Amygdala (tissue), 56 donors: ENCODE measurements at places on chromosomes 6 and 20.
A peak's percentile ranks its signal among the peaks of the same experiment; 100 is the strongest.

DNA sequence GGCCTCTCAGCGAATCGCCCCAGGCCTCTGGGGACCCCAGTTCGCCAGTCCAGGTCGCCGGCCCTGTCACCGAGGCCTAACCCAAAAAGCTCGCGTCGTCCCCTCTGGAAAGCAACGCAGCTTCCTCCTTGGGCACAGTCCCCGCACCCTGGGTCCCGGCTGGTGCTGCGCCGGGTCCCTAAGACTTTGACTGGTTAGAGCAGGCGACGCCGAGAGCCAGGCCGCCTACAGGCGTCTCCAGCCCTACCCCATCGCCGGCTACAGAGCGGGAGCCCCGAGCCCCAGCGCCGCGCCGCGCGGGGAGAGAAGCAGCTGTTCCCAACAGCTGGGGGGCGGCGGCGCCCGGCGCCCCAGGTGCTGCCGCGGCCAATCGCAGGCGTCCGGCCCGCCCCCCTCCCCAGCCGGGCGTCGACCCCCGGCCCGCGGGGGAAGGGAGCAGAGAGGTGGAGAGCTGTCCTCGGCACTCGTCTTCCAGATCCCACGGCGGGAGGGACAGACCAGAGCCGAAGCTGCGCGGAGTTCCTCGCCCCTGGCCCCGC, 540 bp upstream of the RBM24 start:
- DNase-seq: no peak

- DNase-seq: no peak
Observed at GRCh38 chr6:85436939-85437495, 12.9 kb upstream of the NT5E start.

DNA sequence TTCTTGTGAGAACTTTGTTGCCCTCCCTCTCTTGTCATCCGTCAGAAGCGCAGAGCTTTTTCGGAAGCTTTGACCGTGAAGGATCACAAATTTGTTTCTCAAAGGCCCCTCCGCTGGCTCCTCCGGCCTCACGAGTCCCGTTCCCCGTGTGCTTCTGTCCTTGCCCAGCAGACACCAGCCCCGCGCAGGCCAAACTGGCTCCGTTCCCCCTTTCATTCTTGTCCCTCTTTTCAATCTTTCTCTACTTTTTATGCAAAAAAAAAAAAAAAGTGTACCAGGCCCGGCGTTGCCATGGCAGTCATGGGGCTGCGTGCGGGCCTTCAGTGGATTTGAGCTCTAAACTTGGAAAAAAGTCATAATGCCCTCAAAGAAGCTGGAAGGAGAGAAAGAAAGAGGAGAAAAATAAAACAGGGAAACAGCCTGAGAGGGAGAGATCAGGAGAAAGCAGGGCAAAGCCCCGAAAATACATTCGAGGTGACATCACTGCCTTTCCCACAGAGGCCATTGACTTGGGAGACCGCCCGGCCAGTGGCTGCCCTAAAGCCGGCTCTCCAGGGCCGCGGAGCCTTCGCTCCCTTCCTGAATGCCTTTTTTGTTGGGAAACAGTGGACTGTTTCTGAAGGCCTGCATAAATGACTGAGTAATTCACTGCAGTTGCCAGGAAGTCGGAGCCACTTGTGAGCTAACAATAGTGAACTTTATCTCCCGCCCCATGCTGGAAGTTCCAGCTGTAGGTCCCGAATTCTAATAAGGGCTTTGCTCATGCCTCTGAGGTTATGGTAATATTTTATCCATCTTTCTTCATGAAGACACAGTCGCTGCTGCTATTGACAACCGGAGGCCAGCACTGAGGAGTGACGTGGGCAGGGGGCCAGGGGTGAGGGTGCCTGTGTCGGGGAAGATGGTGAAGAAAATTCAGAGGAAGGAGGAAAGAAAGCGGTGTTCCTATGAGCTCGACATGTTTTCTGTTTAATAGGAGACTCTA, 670.9 kb downstream of the QKI start:
- DNase-seq: peak; percentile 79

GRCh38 chr6:69007781-69008180, 372.7 kb downstream of the ADGRB3 start:
- no peak for DNase-seq

DNA sequence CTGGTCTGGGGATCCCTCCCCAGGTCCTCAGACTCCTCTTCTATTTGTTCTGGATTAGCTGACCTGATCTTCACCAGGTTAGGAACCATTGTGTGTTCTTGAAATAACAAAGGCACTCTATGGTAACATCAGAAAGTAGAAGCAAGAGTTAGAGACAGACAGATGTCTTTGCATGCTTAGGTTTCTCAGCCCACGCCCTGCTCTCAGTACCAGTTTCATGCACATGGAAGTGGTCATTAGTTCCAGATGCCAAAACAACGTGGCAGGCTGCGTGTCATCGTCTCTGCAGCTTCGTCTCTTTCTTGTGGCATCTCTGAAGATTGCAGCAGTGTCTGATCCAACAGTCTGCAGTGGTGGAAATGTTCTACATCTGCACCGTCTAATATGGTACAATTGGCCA, 89.4 kb downstream of the PACRG start:
- DNase-seq: no peak

- DNase-seq: no peak
Observed at GRCh38 chr20:3222635-3223600, 13.6 kb downstream of the ITPA start.

- DNase-seq: no peak
Observed at GRCh38 chr20:36544134-36545018, 3.1 kb downstream of the MYL9 start.

DNA sequence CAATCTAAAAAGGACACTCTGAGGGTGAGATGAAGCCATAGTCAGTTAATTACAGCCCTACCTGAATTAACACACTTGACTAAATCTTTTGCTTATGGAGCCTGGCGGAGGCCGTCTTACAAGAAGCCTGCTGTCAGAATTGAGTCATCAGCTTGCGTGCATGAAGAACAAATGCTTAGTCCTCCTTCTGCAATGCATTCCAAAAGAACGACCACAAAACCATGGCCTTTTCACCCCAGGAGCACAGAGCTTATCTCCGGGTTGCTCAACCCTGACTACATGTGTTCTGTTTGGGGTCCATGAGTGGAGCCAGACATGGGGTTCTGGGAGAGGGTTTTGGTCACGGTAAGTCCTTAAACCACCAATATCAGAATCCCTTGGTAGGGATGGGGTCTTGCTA, 318.1 kb downstream of the CLIC5 start:
- DNase-seq: no peak

DNA sequence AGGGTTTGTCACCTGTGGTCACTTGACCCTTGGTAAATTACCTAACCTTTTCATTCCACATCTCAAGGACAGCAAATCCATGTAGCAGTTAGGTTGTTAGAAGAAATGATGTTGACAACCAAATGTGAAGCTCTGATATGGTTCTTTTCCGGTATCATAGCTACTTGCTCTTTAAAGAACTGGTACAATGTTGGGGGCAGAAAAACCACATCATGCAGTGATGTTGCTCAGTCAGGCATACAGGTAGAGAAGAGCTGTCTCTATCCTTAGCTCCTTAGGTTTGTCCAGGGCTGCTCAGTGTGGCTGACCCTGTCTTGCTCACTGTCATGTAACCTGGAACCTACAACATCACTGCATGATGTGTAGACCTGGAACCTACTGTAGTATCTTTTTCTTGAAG, 135.5 kb downstream of the LRRC1 start:
- DNase-seq: no peak

DNA sequence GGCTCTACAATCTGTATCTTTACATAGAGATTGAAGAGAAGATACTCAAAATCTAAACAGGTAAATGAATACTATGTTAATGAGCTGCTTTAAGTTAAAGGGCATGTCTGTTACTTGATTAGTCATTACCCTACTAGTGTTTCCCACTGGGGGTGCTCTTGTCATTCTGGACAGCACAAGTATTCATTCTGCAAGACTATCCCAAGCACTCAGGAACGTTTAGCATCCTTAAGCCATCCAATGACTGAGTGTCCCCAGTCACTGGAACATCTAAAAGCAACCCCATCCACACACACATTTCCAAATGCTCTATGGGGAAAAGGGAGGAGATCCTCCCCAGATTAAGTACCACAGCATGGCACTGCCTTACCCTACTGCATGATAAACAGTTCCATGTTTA, 25.7 kb downstream of the EZR start:
- DNase-seq: no peak

GRCh38 chr6:134873500-134874388, 76.2 kb downstream of the ALDH8A1 start:
- DNase-seq: no peak

- DNase-seq: no peak
Observed at GRCh38 chr6:10528158-10528981, 7.2 kb downstream of the GCNT2 start.

DNA sequence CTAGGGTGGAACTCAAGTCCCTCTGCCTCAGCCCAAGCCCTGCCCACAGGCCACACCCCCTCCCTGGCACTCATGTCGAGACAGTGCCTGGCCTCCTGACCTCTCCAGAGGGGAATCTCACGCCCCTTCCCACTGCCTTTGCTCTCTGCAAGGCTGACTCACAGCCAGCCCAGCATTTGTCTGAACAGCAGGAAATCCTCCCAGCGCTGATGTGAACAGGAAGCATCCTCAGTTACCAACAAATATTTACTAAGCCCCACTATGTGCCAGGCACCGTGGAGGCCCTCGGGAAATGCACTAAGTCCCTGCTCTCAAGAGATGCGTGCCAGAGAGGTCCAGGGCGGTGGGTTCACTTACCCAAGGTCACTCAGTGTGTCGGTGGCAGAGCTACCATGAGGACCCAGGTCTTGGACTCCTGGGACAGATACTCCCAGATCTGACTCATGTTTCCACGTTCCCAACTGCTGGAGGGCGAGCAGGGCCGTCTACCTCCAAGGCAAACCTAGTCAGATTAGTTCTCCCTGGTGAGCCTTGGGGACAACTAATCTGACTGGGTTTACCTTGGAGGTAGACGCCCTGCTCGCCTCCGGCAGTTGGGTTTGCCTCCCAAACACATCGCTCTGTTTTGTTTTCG, 7.8 kb downstream of the ADA start:
- DNase-seq: no peak

GRCh38 chr6:100228437-100228833, 234.4 kb upstream of the MCHR2 start:
- no peak for DNase-seq

DNA sequence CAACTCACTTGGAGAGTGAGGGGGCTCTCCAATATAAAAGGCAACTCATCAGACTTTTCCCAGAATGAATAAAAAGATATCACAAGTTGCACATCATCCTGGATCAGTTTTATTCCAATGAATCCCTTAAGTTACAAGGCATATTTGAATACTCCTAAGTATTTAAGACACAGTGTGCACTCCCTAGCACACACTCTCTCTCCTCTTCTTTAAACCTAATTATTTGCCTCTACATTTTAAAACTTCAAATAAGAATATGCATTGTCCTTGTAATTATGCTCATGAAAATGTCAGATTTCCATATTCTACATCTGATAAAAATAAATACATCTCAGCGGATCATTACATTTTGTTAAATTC, 273.6 kb downstream of the ADGB start:
- DNase-seq: no peak

GRCh38 chr6:125019918-125020317, 57.7 kb downstream of the RNF217 start:
- no peak for DNase-seq

DNA sequence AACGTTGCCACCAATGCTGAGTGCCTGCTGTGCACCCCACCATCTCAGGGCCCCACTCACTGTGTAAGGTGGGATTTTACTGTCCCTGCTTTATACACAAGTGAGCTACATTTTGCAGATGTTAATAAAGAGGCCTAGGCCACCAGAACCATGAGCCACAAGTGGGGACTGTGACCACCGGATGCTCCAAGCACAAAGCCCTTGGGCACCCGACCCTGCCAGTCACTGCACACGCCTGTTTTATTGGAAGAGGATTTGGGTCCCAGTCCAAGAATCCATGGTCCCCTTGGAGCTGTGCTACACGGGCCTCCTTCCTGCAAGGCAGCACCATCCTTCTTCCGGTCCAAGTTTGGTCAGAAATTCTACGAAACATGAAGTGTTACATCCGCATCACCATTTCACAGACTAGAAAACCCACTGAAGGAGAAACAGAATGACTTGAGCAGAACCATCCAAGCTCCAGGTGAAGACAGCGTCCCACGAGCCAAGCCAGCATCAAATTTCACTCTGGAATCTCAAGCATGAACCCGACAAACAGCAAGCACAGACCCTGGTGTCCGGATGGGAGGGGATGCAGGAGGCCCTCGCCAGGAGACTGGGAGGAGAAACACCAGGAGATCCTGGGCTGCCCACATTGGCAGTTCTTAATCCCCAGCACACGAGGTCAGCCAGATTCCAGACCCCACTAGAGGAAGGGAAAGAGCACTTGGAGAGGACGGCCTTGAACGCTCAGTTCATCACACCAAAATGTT, 226.9 kb downstream of the DLL1 start:
- DNase-seq: no peak

GRCh38 chr20:43987531-43987930, 72.9 kb downstream of the TOX2 start:
- DNase-seq: no peak

DNA sequence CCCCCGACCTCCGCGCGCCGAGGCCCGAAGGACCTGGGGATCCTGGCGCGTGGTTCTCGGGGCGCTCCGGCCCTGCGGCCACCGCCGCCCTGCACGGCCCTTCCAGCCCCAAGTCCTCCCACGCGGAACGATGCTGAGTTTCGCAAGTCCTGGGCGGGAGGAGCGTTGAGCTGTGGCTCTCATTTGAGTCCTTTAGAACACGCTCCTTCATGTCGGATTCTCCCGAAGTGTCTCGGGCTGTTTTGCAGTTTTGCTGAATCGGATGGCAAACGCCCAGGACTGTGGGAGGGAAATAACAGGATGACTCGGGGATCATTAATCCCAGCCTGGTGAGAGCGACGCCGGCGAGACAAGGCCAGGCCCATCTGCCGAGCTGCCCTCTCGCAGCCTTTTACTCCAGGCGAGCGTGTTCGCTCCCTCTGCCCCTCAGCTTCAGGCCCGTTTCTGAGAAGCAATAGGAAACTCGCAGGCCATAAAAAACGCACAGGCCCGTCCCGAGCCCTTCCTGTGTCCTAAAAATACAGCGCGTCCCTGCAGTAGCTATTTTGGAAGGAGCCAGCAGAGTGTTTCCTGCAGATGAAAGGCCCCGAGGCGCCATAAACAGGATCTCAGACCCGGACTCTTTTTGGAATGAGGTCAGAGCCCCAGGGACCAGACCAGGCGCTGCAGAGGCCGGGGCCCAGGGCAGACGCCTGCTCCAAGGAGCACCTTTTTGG, 153.5 kb downstream of the DLL1 start:
- no peak for DNase-seq

- peak; percentile 2 for DNase-seq
Observed at GRCh38 chr6:43455531-43456428, at the start of gene DLK2. DLK2 (minus strand) TSS chr6:43455548; CDS start chr6:43454825, 723 bp downstream.

DNA sequence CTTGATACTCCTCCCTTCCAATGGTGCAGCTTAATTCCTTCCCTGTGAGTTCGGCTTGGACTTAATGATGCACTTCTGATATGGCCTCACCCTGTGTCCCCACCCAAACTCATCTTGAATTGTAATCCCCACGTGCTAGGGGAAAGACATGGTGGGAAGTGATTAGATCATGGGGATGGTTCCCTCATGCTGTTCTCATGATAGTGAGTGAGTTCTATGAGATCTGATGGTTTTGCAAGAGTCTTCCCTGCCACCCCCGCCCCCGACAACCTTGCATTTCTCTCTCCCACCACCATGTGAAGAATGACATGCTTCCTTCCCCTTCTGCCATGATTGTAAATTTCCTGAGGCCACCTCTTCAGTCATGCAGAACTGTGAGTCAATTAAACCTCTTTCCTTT, 50.3 kb upstream of the HLA-G start:
- DNase-seq: no peak

- DNase-seq: no peak
Observed at GRCh38 chr20:25629816-25630499, 6.1 kb upstream of the NANP start.
